Inflammatory macrophage treated with lipopolysaccharide for 1 hour (primary cell): ENCODE measurements at places on chromosomes 4 and X.

- peak; percentile 48 for DNase-seq
These were observed 121.1 kb upstream of the NDST4 start for GRCh38 chr4:115234405-115235093.

DNA sequence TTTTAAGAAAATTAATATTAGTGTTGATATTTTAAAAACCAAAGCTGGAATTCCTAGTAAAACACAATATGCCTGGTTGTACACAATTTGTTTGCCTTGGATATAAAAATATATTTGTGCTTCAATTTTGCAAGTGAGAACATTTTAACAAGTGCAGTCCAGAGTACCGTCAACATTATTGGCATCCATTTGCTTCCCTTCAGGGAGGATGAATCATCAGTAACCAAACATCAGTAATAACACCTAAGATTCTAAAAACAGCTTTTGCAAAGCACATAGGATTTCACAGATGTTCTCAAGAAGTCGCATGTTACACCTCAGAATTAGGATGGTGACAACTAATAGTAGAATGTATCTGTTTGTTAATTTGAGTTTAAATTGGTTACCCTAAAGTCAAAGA is 262.6 kb upstream of the BMP3 start:
- no peak for DNase-seq

DNA sequence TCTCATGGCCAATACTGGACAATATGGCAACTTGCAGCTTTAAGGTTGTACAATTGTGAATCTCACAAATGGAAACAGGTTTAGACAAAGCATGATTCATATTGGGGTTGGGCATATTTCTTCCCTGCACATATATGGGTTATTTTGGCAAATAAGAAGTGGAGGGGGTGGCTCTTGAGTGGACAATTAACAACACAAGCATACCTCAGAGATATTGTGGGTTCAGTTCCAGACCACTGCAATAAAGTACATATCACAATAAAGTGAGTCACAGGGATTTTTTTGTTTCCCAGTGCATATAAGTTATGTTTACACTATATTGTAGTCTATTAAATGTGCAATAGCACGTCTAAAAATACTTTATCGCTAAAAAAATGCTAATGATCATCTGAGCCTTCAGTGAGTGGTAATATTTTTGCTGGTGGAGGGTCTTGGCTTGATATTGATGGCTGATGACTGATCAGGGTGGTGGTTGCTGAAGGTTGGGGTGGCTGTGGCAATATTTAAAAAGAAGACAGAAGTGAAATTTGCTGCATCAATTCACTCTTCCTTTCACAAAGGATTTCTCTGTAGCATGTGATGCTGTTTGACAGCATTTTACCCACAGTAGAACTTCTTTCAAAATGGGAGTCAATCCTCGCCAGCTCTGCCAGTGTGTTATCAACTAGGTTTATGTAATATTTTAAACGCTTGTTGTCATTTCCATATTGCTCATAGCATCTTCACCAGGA is 50.5 kb upstream of the OGT start:
- DNase-seq: peak; percentile 2

DNA sequence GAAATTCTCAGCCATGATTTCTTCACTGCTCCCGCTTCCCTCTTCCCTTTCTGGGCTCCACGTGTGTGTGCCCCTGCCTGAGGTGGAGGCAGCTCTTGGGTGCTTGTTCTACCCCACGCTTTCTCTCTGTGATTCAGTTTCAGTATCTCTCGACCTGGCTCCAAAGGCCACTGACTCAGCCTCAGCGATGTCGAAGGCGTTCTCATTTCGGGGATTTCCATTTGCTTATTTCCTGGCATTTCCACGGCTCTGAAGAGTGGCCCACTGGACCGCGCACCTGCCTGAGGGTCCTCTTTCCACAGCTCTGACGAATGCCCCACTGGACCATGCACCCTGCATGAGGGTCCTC is 52.4 kb downstream of the GAK start:
- DNase-seq: peak; percentile 63

DNA sequence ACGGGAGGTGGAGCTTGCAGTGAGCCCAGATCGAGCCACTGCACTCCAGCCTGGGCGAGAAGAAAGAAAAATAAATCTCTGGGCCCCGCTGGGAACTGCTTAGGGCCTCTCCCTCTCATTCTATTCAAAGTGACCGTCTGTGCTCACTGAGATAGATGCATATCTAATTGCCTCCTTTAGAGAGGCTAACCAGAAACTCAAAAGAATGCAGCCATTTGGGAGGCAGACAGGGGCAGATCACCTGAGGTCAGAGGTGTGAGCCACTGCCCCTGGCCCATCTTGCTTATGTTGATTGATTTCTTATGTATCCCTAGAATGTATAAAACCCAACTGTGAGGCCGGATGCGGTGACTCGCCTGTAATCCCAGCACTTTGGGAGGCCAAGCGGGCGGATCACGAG is 6.2 kb upstream of the CSF2RA start:
- no peak for DNase-seq
